ENCODE measurements at places on chromosomes 6 and 20. TPM values are rescaled to one million over a fixed set of nuclear protein-coding genes. Genes with fewer than 3 reads are reported as not detected.

GRCh38 chr20:46752728-46753127 lies 43.3 kb downstream of the SLC2A10 start:
- no peaks in the 10 kb centered on the region for H3K36me3 ChIP-seq
- no peaks in the 10 kb centered on the region for H3K27me3 ChIP-seq
- H3K4me3 ChIP-seq = no peak overlapping the region
- peaks cover 4% of the 10 kb centered on the region for H3K4me1 ChIP-seq

DNA sequence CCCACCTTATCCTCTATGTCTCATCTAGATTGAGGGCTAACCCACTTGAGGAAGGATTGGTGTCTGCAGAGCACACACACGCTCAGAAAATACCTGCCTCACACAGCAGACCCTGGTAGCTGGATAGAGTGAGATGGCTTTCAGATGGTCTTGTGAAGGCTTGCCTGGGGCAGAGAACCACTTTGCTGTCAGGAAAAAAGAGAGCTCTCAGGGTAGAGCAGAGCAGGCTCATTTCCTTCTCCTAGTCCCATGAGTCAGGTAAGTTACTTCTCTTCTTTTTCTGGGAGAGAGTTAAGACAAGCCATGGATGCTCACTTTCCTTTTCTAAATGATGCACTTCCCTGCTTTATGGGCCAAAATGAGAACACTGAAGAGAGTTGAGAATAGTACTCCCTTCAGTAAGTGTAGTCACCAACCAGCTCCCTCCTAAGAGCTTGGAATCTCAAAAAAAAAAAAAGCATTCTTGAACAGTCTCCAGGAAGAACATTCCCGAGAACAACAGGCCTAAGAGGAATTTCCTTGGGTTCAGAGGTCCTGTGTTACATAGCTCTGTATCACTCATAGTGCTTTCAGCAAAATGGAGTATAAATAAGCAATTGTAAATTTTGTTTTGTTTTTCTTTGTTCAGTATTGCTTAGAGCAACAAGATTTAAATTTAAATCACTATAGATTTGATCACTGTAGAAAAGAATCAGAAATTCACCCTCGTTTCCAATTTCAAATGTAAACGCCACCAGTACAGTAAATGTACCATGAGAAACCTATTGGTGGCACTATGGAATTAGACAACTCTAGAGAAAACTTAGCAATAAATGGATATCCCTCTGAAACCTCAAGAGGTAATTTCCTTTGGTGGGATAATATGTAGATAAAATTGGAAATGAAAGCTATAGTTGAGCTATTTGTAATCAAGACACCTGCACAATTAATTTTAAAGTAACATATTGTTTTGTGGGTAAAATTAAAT lies 530.3 kb downstream of the RFPL4B start:
- no peak overlapping the region for H3K27ac ChIP-seq
- no peaks in the 10 kb centered on the region for H3K27me3 ChIP-seq
- no peaks in the 10 kb centered on the region for H3K4me1 ChIP-seq

GRCh38 chr6:21190701-21191100 lies 402.9 kb upstream of the SOX4 start:
- no peaks in the 10 kb centered on the region for H3K36me3 ChIP-seq
- H3K27me3 ChIP-seq = no peaks in the 10 kb centered on the region
- no peak for DNase-seq
- H3K4me3 ChIP-seq = no peak overlapping the region

DNA sequence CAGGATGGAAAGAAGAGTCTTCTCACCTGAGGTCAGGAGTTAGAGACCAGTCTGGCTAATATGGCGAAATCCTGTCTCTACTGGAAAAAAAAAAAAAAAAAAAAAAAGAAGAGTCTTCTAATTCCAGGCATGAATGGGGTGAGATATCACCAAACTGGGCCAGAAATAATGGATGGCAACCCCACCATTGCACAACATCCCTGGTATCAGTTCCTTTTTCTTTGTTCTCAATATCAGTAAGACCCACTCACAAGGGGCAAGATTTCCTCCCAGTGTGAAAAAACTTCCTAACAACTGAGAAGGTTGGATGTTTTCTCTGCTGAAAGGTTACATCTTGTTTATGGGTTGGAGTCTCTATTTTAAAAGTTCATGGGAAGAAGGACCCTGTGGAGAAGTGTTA lies 23.6 kb upstream of the NR2E1 start:
- no peaks in the 10 kb centered on the region for H3K36me3 ChIP-seq
- no peak overlapping the region for H3K4me3 ChIP-seq
- H3K4me1 ChIP-seq = no peaks in the 10 kb centered on the region
- H3K27ac ChIP-seq = no peak overlapping the region
- H3K27me3 ChIP-seq = peaks cover 25% of the 10 kb centered on the region

DNA sequence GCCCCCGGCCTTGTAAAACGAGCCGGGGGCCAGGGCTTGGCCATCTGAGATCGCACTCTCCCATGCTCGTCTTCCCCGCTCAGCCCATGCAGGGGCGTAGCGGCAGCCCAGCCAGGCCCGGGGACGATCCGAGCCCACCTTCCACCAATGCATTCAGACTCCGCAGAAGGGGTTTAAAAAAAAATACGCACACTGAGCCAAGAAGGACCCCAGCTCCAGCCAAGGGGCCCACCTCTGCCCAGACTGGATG lies 320 bp downstream of the GSTA4 start:
- H3K27ac ChIP-seq = peak overlapping the region; percentile 98
- no peaks in the 10 kb centered on the region for H3K4me1 ChIP-seq
- H3K27me3 ChIP-seq = no peaks in the 10 kb centered on the region
- no peak for DNase-seq

- H3K27ac ChIP-seq = no peak overlapping the region
- peaks cover 6% of the 10 kb centered on the region for H3K4me1 ChIP-seq
- H3K27me3 ChIP-seq = no peaks in the 10 kb centered on the region
- no peak overlapping the region for H3K4me3 ChIP-seq
Observed at GRCh38 chr20:5652626-5653553, 97.3 kb upstream of the SHLD1 start.

GRCh38 chr6:2563635-2564034 lies 187.1 kb downstream of the MYLK4 start:
- H3K4me1 ChIP-seq = no peaks in the 10 kb centered on the region
- H3K27ac ChIP-seq = no peak overlapping the region
- no peak overlapping the region for H3K4me3 ChIP-seq
- H3K27me3 ChIP-seq = no peaks in the 10 kb centered on the region
- H3K36me3 ChIP-seq = no peaks in the 10 kb centered on the region

- no peak overlapping the region for H3K27ac ChIP-seq
- H3K4me1 ChIP-seq = no peaks in the 10 kb centered on the region
- H3K27me3 ChIP-seq = no peaks in the 10 kb centered on the region
- H3K4me3 ChIP-seq = no peak overlapping the region
- DNase-seq = no peak
Observed at GRCh38 chr6:111242452-111242851, 155.1 kb downstream of the SLC16A10 start.

DNA sequence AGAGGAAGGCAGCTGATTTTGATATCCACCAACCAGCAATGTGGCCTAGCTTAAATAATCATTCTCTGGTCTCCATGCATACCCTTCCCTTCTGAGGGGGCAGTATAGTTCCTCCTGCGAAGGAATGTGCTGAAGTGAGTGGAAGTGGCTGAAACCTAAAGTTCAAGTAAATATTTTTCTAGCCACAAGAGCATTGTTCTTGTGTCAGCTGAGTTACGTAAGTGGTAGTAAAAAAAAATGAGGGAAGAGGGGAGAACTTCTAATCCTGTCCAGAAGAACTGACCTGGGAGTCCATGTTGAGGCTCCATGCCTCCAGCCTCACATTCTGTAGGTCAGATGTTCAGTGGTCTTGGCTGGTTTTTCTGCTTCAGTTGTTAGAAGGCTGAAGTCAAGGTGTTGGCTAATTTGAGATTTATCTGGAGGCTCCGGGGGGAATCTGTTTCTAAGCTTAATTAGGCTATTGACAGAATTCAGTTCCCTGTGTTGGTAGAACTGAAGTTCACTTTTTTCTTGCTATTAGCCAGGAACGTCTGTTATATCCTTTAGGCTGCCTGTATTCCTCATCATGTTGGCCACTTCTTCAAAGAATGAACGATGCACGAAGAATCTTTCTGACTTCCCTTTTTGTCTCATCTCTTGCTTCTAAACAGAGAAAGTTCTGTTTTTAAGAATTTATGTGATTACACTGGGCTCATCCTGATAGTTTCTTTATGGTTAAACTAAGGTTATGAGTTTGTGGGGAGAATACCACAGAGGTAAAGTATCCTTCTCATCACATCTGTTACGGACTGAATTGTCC lies 207.1 kb upstream of the PRSS16 start:
- no peak for DNase-seq
- H3K27ac ChIP-seq = no peak overlapping the region
- H3K4me3 ChIP-seq = no peak overlapping the region
- H3K4me1 ChIP-seq = no peaks in the 10 kb centered on the region
- peaks cover 16% of the 10 kb centered on the region for H3K27me3 ChIP-seq

DNA sequence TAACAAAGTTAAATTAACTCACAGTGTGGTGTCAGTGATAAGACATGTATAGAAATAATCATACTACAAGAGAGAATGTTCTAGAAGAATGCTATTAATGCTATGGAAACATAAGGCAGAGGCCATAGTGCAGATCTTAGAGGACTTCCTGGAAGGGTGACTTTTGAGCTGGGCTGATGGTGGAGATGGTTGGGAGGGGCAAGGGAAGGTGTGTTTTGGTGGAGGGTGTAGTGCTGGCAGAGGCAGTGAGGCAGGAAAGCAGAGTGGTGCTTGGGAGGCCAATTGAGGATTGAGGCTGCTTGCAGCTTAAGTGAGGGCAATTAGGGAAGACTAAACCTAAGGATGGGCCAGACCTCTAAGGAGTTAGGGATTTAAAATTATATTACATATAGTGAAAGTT lies 58.5 kb upstream of the FNDC1 start:
- H3K4me3 ChIP-seq = no peak overlapping the region
- no peaks in the 10 kb centered on the region for H3K4me1 ChIP-seq
- no peaks in the 10 kb centered on the region for H3K36me3 ChIP-seq

DNA sequence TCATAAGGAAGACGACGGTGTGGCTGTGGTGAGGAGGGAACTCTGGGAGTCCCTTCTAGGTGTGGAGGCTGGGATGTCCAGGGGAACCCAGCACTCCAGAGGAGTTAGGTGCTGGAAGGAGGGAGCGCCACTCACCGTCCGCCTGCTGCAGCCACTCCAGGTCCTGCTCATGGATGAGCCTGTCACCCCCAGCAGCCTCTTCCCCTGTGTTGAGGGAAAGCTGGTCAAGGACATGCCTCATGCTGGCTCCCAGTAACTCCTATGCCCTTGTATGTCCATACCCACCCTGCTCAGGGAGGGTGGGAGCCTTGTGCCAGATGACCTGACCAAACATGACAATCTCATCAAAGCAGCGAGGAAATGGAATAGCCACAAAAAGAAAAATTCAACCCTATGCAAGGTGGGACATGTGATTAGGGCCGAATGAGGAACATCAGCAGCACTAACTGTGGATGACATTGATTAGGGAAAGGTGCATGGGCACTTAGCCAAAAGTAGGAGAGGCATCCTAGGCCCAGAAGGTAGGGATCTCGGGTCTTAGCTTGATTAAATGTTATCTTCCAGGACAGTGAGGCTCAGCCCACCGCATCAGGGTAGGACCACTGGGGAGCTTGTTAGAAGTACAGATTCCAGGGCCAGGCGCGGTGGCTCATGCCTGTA lies 3.0 kb downstream of the DNPH1 start:
- no peak overlapping the region for H3K4me3 ChIP-seq
- no peaks in the 10 kb centered on the region for H3K27me3 ChIP-seq
- H3K27ac ChIP-seq = no peak overlapping the region
- H3K4me1 ChIP-seq = peaks cover 14% of the 10 kb centered on the region

DNA sequence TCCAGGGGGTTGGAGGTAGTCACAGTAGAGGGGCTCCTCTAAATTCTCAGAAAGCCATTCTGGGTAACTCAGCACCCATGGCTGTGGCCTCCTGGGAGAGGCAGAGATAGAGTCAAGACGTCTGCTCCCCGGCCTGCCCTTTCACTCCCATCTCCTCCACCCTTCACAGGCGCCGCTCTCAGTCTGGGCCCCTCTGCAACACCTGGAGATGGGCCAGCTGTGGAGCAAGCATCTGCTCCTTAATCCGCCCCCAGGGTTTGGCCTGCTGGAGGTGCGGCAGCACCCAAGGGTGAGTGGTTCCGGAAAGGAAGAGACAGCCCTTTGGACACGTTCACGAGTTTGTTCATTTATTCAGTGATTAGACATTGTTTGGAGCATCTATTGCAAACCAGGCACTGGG lies 271.3 kb downstream of the BMP7 start:
- no peaks in the 10 kb centered on the region for H3K4me1 ChIP-seq
- DNase-seq = no peak
- no peaks in the 10 kb centered on the region for H3K36me3 ChIP-seq
- no peaks in the 10 kb centered on the region for H3K27me3 ChIP-seq
- H3K27ac ChIP-seq = no peak overlapping the region
- H3K4me3 ChIP-seq = no peak overlapping the region

DNA sequence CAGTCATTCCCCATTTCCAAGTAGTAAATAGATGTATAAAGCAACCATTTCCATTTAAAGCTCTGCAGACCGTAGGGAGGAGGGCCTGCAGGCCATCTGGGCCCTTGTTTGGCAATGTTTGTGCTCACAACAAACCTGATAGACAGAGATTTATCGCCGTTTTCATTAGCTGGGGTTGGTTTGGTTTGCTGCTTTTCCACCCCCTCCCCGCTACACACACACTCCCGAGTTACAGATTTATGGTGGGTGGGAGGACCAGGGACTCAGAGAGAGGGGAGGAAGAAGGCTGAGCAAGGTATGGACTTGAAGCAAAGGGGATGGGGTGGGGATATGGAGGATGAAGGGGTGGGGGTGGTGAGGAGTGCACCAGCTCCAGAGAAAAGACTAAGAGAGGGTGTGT lies 36.6 kb upstream of the FOXP4 start:
- no peak for DNase-seq
- peaks cover 25% of the 10 kb centered on the region for H3K27me3 ChIP-seq

GRCh38 chr6:164379795-164380194 lies 929.6 kb downstream of the C6orf118 start:
- H3K4me3 ChIP-seq = no peak overlapping the region
- H3K27me3 ChIP-seq = no peaks in the 10 kb centered on the region
- no peaks in the 10 kb centered on the region for H3K4me1 ChIP-seq
- no peak overlapping the region for H3K27ac ChIP-seq
- DNase-seq = no peak

GRCh38 chr20:50885068-50885467 lies 46.2 kb downstream of the ADNP start:
- H3K4me1 ChIP-seq = no peaks in the 10 kb centered on the region
- H3K4me3 ChIP-seq = no peak overlapping the region
- H3K27ac ChIP-seq = no peak overlapping the region
- DNase-seq = no peak
- H3K27me3 ChIP-seq = no peaks in the 10 kb centered on the region
- H3K36me3 ChIP-seq = peaks cover 12% of the 10 kb centered on the region

DNA sequence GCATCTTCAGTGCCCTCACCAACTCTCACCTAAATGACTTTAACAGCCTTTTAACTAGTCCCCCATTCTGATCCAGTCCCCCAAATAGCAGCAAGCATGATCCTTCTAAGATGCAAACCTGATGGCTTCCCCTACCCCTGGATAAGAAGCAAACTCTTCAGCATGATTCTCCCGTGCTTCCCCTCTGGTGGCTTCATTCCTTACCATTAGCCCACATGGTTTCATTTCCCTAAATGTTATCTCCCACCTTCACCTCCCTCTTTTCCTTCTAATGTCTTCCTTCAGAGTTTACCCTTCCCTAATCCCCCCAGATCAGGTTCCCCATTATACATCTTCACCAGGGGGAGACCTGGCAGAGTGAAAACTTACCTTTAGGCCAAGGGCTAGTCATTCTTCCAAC lies 4.0 kb upstream of the RAB5IF start:
- H3K27ac ChIP-seq = no peak overlapping the region
- H3K4me1 ChIP-seq = peaks cover 15% of the 10 kb centered on the region
- no peak overlapping the region for H3K4me3 ChIP-seq
- DNase-seq = no peak

Gene NKAIN2
- 0.77 TPM for total RNA-seq

Gene C2
- 1.3 TPM for total RNA-seq

Gene CTCFL
- not detected for total RNA-seq

Gene ETV7
- total RNA-seq = not detected

Gene PXDC1
- 31.6 TPM for total RNA-seq
